Stimulated activated CD4-positive, alpha-beta T cell treated with anti-CD3 and anti-CD28 coated beads, Interleukin-2, amount 100 ng/mL, for 4 hours (primary cell): ENCODE measurements at places on chromosomes 7 and 10.

DNA sequence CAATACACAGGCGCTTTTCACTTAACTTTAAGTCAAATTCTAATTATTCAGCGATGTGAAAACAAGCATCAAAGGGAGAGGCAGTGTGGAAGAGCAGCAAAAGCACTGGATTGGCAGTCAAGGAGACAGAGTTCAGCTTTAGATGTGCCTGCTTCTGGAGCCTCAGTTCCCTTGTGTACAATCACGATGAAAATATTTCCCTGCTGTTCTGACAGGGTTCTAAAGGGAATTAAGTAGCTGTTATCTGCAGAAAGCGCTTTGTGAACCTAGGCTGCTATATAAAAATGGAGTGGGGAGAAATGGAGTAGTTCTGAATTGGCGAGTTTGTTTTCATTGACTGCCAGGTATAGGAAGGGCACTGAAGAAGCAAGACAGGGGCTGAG is 237.8 kb upstream of the SP8 start:
- DNase-seq: no peak

DNA sequence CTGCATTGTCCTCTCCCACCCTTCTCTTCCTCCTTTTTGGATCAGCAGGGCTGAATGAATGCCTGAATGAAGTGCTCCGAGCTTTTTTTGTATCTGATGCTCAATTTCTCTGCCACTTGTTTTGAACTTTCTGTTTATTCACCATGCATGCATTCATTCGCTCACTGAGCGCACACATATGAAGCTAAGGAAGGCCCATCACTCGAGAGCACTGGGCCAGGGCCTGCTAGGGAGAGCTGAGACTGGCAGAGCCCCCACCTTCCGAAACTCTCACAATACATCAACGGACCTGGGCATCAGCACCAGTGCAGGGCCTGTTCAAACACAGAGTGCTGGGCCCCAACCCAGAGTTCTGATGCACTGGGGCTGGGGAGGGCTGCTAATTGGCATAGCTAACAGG is 45.7 kb downstream of the RPS24 start:
- no peak for DNase-seq

DNA sequence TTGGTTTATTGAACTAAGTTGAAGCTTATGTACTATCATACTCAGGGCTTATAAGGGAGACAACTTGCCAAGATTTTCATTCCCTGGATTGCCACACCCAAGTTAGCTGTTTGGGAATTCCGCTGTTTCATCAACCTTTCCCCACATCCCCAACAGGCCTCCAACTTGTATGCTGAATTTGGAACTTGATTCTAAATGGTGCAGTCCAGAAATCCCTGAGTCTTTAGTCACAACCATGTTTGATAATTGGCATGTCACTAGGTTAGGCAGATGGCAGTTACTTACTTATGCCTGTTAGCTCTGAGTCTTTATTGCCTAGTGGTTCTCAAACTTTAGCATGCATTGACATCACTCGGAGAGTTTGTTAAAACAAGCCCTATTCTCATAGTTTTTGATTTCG is 135.4 kb upstream of the PRPS1L1 start:
- DNase-seq: no peak

- no peak for DNase-seq
Observed at GRCh38 chr10:18293536-18294510, 153.6 kb downstream of the CACNB2 start.

DNA sequence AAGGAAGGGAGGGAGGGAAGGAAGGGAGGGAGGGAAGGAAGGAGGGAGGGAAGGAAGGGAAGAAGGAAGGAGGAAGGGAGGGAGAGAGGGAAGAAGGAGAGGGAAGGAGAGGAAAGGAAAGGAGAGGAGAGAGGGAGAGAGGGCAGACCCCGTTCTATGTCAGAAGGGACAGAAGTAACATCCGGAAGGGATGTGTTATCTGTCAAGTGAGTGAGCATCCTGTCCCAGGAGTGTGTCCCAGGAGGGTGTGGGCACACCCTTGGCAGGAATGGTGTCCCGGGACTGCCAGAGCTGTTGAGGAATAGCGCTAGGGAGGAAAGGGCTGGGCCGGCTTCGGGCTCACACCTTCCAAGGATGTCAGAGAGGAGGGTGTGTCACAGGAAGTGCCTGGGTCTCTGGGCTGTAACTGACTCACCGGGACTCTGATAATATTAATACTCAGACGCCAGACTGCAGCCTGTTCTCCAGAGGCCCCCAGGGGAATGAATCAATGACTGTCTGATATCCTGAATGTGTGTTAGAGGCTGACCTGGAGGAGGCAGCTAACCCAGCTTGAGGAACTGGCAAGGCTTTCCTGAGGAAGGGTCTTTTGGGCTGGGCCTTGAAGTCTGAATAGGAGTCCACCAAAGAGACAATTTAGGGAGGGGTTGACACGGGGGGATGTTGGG is 125.6 kb upstream of the TNRC18 start:
- no peak for DNase-seq
